ENCODE measurements at places on chromosomes 4 and X.
A peak's percentile ranks its signal among the peaks of the same experiment; 100 is the strongest.

GRCh38 chr4:101328063-101328602 lies 19.2 kb downstream of the PPP3CA start:
- no peak for DNase-seq

DNA sequence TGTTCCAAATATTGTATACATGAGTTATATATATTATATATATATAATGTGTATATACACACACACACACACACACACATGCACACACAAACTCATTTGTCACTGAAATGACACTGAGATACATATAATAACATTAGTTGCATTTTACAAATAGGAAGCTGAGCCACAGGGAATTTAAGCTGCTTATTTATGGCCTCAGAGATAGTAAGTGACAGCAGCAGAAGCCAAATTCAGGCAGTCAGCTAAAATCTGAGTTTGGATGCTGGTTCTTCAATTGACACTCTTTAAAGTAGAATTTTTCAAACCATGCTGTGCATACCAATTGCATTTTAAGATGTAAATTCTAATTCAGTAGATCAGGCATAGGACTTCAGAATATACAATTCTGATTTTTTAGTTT lies 163.3 kb upstream of the CTSO start:
- DNase-seq: no peak

- no peak for DNase-seq
Observed at GRCh38 chr4:173038192-173038896, 130.3 kb upstream of the GALNT7 start.

GRCh38 chrX:150421816-150422215 lies 58.7 kb downstream of the MAMLD1 start:
- DNase-seq: no peak

GRCh38 chrX:7062276-7062675 lies 85.2 kb upstream of the STS start:
- DNase-seq: no peak

DNA sequence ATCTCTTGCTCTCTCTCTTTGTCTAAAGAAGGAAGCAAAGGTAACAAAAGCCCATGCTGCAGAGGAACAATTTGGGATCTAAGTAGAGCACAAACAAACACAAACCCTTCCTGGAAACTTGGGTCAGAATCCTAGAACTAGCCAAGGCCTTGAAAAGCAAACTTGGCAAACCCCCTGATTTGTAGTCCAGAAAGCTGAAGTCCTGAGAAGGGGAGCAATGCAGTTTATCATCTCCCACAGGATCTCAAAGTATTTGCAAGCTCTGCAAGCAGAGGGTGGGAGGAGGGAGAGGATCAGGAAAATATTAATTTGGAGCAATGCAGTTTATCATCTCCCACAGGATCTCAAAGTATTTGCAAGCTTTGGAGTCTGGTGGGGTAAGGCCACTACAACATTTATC lies 379.5 kb upstream of the FGF13 start:
- no peak for DNase-seq

DNA sequence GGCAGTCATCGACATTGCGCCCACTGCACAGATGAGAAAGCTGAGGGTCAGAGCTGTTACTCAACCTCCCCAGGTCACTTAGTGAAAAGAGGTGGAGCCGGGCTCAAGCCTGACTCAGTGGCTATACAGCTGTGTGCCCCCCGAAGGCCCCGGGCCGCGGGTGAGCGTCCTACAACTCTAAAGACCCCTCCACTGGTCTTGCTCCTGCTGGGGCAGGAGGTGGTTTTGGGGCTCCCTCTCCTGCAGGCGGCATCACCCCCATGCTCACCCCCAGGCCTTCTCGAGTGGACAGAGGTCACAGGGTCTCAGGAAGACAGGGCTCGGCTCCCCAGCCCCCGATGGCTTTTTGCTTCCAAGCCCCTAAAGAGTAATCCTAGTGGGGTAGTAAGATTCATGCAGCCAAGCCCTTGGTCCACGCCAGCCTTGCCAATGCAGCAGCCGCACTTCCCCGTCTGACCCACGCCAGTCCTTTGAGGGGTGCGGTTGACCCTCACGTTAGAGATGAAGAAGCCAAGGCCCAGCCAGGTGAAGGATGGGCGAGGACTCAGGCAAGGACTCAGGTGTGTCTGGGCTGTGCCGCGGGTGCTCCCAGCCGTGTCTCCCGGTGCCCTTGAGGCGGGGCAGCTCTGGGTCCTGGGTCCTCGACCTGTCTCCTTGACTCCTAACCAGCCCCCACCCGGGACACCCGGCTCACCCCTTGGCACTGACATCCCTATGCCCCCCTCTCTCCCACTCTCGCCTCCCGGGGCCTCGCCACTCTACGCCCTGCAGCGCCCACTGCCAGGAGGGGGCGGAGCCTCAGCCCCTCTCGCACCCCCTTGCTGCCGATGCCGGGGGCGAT lies 200.4 kb downstream of the AFAP1 start:
- no peak for DNase-seq

GRCh38 chrX:1554469-1555210 lies 17.7 kb upstream of the P2RY8 start:
- peak; percentile 51 for DNase-seq

GRCh38 chr4:14614840-14615239 lies 387.4 kb upstream of the CPEB2 start:
- DNase-seq: no peak

- no peak for DNase-seq
Observed at GRCh38 chr4:185624259-185624589, 88.9 kb upstream of the PDLIM3 start.

DNA sequence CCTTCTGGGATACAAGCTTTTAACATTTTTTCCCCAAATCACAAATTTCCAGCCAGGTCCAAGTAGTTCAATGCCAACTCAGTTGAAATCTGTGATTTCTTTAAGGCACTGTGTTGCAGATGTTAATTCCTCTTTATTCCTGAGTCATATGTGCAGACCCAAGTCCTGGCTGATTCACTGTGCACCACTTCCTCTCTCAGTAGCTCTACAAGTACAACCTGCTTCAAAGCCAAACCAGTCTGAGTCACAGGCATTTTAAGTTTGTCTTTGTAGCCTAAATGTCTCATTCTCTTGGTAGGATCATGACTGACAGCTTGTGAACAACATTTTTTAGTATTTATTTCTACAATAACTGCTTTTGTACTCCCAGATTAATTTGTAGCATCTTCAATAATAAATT lies 165.6 kb upstream of the S100G start:
- DNase-seq: peak; percentile 41

DNA sequence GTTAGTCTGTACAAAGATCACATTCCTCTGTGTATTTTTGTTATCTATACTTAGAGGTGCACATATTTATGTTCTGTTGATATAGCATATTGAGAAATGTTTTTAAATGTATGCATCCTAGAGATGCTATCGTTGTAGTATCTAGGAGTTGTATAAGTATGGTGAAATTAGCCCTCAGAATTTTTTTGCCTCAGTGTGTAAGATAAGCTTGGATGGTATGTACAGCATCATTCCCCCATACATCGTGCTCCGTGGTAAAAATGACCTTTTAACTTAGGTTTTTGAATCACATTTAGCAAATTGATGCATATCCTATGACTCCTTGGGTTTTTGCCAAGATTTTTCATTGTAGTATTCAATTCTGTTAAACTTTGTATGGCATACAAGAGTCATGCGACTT lies 113.5 kb downstream of the RPA4 start:
- no peak for DNase-seq

DNA sequence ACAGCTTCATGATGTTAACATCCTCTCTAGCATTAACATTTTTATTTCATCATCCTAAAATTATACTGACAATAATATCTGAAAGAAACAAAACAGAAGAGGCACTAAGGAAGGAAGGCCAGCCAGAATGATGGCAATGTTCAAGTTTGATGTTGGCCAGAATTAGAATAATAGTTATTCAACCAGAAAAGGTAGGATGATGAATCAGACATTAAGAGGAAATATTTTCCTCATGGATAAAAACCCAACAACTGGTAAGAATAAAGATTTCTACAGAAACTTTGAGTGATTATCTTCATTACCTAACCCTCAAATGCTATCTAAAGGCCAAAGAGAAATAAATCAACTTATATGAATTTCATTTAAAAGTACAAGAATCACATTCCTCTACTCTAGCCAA lies 105.2 kb downstream of the PDE5A start:
- DNase-seq: no peak

- peak; percentile 84 for DNase-seq
Observed at GRCh38 chr4:139528377-139529005, 27.5 kb downstream of the SETD7 start.

- no peak for DNase-seq
Observed at GRCh38 chr4:73139991-73140390, 70.5 kb upstream of the COX18 start.

DNA sequence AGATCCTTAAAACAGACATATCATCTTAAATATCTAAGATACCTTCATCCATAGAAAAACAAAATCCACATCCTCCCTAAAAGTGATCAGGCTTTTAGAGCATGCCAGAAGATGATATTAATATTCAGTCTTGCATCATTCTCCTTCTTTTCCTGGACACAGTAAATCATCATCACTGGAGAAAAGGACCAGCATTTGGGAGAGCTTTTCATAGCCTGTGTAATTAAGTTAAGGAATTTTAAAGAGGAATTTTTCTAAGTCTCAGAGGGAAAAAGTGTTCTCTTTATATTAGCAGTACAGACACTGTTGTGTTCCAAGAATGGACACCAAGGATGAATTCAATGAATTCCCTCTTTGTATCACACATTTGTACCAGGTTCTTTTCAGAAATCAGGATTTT lies 696 bp downstream of the SCRG1 start:
- no peak for DNase-seq

DNA sequence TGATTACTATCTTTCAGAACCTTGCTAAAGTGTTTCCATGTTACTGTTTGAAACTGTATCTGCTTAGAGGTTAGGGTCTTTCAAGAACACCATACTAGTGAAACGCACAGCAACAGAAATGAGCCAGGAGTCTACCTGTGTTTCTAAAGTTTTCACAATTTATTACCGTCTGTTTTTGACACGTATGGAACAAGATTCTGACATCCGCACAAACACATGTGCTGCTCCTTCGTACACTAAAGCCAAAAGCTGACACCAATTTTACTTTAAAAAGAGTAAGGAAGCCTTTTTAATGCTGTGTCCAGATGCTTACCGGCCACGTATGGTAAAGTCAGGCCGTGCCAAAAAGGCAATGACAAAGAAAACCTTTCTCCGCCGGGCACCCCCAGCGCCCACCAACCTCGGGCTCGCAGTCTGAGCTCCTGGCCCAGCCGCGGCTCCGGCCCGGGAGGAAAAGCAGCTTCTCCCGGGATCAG lies 532 bp downstream of the RPS4X start:
- DNase-seq: no peak

- DNase-seq: no peak
Observed at GRCh38 chr4:182250446-182250845, 7.2 kb downstream of the TENM3 start.

GRCh38 chr4:69030326-69030725 lies 65.9 kb upstream of the UGT2B7 start:
- peak; percentile 10 for DNase-seq

GRCh38 chrX:111568354-111568753 lies 56.9 kb downstream of the SERTM2 start:
- DNase-seq: peak; percentile 15

- DNase-seq: peak; percentile 45
Observed at GRCh38 chr4:338759-339097, 1.1 kb downstream of the ZNF141 start.

DNA sequence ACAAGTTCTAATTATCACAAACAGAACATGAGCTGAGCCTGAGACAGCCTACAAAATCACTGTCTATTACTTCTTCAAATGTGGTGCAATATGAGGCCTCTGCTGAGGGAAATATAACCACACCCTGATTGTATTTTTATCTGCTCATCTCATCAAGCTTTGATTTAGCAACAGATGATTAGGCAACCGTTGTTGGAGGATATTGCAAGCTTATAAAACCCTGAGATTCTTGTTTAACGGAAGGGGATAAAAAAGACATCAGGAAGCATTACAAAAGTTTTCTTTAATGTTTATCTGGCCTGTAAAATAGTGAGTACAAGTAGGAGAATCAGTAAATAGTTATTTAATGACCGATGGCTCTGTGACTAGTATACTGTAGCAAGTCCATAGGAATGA lies 108.5 kb downstream of the ZNF330 start:
- peak; percentile 81 for DNase-seq

- no peak for DNase-seq
Observed at GRCh38 chrX:74890676-74891430, 34.4 kb downstream of the NEXMIF start.

DNA sequence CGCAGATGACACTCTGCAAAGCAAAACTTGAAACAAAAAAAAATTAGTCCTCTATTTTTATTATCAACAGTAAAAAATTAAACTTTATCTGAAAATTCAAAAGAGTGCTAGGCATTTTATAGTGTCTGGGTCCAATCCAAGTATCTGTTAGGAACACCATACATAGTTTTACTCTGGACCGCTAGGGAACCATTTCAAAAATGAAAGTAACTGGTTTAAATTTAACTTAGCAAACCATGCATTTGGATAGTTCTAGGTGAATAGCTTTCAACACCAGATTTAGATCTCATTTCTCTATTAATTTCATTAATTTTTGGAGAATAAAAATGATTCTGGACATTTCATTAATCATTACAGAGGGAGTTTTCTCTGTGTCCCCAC lies 1.2 kb downstream of the KLKB1 start:
- no peak for DNase-seq

GRCh38 chr4:78418406-78418805 lies 133.2 kb upstream of the ANXA3 start:
- DNase-seq: no peak

GRCh38 chr4:168183717-168184571 lies 91.6 kb downstream of the ANXA10 start:
- peak; percentile 68 for DNase-seq

DNA sequence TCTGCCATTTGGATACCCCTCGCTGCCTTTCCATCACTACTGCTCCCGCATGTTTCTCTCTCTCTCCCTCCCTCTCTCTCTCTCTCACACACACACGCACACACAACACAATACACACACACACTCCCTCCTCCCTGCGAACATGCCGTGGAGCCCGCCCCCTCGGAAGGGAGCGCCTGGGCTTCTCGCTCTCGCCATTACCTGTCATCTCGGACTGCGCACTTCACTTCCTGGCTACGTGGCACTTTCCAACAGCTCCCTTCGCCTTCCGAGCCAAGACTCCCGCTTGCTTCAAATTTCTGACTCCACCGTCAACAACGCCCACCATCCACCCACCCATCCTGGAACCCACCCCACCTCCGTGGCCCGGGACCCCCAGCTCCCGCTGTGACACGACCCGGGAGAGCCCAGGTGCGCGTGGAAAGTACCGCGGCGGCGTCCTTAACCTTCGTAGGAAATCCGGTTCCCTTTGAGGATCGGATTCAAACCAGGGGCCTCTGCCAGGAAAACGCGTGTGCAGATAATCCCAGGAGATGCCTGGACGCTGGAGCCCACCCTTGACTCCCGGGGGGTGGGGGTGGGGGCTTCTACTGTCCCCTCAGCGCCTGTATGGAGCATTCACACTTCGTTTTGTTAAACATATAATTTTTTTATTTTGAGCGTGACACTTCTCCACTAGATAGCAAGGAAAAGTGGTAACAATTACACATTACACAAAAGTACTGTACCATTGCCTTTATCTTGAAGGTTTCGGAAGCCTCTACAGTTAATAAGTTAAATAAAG lies 12.5 kb downstream of the ARX start:
- no peak for DNase-seq
